ENCODE measurements at places on chromosomes 7 and 10.

- DNase-seq, result no peak
Observed at GRCh38 chr10:32054094-32054493, 2.1 kb downstream of the KIF5B start.

DNA sequence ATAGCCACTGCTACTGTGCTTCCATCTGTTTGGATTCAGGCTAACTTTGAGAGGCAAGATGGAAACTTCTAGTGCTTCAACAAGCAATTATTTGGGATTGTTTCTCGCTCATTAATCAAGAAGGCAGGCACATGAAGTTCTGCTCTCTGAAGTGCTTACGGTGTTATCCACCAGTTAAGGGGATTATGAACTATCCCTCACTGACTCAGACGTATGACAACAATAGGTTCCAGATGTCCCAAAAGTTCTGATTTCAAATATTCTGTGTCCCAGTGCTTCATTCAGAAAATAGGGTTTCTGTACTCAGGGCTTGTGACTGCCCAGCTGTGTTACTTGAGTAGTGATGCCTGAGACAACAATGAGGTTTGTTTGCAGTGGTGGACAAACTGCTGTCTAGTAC lies 81.0 kb downstream of the HACD1 start:
- no peak for DNase-seq

DNA sequence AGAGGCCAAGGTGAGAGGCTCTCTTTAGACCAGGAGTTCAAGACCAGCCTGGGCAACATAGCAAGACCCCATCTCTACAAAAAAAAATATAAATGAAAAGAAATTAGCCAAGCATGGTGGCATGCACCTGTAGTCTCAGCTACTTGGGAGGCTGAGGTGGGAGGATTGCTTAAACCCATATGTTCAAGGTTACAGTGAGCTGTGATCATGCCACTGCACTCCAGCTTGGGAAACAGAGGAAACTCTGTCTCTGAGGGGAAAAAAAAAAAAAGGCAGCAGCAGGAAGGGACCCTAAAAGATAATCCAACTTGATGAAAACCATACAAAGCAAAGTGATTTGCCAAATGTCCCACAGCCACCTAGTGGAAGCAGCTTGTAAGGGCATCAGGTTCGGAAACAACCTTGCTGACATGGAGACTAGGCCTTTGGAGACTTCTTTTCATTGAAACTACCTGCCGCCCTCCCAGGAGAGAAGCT lies 15.6 kb upstream of the PBLD start:
- no peak for DNase-seq

- no peak for DNase-seq
Observed at GRCh38 chr7:142669074-142669654, 80.1 kb upstream of the PRSS1 start.

GRCh38 chr7:70598976-70599375 lies 533.0 kb upstream of the GALNT17 start:
- DNase-seq, result no peak

DNA sequence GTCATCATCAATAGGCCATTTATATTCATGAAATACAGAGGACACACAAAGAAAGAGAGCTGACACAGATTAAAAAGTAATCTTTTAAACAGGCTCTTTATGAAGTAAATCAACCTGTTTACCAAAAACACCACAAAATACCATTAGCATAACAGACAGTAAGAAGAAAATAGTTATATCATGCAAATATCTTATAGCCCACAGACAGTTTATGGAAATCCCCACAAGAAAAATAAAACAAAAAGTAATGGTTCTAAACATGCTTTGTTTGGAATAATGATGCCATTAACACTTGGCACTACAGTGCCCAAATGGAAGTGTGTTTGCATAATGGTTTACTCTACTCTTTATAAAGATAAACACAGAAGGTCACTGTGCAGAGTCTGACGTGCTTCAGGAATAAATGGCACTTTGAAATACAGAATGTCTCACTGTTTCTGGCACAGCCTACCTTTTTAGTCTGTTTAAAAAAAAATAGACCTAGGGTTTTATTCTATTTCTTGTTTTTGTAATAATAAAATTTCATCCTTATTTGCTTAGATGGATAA lies 30.1 kb downstream of the SEMA3D start:
- peak; percentile 94 for DNase-seq

DNA sequence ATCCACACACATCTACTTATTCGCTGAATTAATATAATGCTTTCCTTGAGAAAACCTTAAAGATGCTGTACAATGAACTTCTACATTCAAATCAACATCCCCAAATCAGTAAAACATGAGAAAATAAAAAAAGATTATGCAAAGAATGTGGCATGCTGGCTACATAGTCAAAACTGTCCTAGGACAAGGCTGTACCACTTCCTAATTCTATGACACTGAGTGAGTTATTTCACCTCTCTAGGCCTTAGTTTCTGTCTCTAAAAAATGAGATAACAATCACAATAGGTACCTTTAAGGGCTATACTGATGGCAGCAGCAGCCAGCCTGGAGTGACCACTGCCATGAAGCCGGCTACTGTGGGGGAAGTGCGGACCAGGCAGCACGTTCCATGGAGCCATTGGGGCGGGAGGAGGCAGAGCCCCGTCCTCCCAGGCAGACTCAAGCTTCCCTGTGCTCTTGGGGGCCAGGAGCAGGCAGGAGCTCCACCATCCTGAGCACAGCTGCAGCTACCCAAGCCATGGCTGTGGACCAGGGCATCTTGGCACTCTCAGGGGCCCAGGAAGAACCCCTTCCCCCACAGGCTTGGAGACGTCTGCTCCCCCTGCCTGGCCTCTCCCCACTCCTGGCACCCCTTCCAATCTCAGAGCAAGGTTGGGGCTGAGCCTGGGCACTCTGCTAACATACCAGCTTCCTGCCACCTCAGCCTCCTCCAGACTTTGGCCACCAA lies 110.2 kb downstream of the ELAPOR2 start:
- DNase-seq, result no peak

DNA sequence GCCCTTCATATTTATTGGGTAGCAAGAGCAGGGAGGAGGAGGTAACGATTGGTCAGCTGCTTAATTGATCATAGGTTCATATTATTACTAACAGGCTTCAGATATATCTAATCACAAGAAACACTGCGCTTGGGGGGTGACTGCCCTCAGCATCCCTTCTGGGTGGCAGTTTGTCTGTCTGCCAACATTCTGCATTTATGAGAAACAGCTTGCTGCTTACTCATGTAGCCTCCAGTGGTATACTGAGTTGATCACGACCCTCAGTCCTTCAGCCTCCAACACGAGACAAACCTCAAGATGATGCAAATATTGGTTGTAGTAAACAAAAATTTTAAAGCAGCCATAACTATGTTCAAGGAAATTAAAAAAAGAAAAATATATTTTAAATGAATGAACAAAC lies 657.8 kb upstream of the PHF14 start:
- DNase-seq, result no peak

DNA sequence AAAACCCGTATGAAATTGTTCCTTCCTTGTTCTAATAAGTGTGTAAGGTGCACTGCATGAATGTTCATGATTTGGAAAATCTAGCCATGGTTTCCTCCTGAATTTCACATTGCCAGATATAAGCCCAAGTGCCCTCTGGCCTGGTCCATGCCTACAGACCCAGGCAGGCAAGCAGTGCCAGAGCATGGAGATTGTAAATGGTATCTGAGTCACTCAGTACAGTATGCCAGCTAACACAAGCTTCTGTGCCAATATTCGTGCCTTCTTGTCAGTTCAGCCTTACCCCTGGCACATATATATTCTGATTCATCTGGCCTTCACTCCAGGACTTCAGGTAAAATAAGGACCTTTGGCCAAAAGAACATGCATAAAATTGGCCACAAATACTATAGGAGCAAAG lies 38.4 kb upstream of the PDE1C start:
- DNase-seq, result no peak

DNA sequence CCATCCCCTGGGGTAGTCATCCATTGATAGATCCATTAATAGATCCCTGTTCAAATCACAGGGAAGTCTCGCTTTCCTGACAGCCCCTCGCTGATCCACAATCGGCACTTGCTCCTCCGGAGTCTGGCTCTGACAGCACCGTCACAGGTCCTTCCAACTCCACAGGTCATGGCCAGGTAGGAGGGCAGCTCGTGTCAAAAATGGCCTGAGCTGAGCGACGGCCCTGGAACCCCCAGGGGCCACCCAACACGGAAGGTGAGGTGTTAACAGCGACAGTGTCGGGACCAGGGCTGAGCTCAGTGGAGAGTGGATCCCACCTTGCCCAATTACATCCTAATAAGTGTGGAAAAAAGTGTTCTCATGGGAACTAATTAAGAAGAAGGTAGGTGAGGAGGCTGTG lies 219.8 kb downstream of the TCERG1L start:
- no peak for DNase-seq

GRCh38 chr7:1124816-1125602 lies 35.0 kb downstream of the ZFAND2A start:
- no peak for DNase-seq

DNA sequence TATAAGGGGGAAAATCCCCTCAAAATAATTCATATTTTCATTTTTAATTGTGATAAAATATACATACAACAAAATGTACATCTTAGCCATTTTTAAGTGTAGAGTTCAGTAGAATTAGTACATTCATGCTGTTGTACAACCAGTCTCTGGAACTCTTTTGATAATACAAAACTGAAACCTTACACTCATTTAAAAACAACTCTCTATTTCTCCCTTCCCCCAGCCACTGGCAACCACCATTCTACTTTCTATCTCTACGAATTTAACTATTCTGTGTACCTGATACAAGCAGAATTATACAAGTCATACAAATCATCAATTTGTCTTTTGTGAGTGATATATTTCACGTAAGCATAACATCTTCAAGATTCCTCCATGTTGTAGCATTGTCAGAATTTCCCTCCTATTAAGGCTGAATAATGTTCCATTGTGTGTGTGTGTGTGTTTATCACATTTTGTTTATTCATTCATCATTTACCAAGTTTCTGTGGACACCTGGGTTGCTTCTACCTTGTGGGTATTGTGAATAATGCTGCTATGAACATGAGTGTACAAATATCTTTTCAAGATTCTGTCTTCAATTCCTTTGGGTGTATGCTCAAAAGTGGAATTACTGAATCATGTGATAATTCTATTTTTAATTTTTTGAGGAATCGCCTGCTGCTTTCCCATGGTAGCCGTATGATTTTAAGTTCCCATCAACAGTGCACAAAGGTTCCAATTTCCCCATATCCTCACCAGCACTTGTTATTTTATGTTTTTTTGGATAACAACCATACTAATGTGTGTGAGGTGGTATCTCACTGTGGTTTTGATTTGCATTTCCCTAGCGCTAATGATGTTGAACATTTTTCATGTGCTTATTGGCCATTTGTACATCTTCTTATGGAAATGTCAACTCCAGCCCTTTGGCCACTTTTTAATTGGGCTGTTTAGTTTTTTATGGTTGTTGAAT lies 4.7 kb upstream of the EBLN1 start:
- DNase-seq, result no peak

DNA sequence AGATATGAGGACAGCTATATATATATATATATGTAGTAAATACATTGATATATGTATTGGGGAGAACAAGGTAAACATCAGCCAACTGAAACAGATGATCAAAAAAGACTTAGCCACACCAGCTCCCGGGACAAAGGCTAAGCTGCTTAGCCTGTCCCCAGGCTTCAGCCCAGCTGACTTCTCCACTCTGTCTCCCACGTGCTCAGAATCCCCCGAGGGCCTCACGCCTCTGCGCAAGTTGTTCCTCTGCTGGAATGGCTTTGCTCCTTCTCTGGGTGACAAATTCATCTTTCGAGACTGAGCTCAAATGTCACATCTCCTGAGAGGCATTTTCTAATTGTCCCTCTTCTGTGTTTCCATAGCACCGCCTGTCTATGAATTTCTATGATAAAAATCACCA lies 8.6 kb upstream of the INSIG1 start:
- no peak for DNase-seq

DNA sequence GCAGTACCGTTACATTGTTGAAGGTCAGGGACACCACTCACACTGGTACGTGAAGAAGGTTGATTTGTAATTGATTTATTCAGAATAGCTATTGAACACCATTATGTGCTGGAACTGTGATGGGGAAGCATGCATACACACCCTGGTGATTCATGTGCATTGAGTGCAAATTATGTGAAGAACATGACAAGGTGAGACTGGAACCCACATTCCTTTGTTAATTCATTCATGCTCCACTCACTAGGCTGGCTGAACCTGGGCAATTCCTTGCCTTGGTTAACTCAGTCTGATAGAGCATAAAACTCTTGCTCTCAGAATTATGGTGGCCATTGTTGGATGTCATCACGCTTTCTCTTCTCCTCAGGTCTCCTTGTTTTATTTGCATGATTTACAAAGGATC lies 67.3 kb upstream of the TPK1 start:
- DNase-seq, result no peak

GRCh38 chr7:96331233-96331632 lies 9.3 kb upstream of the SLC25A13 start:
- no peak for DNase-seq

DNA sequence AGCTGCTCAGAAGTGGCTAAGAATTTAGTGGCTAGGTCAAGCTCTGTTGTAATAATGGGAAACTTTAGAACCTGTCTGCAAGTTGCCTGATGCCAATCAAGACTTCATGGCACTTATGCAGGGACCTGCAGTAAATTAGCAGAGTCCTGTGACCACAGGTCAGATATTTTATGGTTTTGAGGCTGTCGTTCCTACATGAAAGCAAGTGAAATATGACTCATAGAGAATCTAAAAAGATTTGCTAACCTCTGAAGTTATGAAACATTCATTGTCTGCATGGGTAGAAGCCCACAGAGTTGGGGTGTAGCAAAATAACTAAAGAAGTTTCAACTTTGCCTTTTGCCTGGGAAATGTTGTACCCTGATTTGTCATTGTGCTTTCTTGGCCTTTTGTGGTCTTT lies 32.3 kb downstream of the SLC39A12 start:
- DNase-seq, result no peak

DNA sequence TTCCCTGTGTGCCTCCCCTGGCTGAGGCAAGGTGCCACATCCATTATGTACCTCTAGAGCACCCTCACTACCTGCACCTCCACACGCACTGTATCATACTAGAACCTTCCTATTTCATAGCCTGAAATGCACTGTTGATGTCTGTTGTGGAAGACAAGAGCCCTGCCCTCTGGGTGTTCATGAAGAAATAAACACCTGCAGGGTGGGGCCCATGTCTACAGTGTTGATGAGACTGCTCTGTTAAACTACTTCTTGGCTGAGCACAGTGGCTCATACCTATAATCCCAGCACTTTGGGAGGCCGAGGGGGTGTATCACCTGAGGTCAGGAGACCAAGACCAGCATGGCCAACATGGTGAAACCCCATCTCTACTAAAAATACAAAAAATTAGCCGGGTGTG lies 14.0 kb downstream of the SORBS1 start:
- no peak for DNase-seq

GRCh38 chr10:23910291-23910690 lies 298.6 kb upstream of the KIAA1217 start:
- DNase-seq, result no peak
